NCI-H510A (cell line): ENCODE measurements at places on chromosomes 3 and 15.

GRCh38 chr3:123795471-123796251, 88.5 kb downstream of the MYLK start:
- DNase-seq, result no peak

DNA sequence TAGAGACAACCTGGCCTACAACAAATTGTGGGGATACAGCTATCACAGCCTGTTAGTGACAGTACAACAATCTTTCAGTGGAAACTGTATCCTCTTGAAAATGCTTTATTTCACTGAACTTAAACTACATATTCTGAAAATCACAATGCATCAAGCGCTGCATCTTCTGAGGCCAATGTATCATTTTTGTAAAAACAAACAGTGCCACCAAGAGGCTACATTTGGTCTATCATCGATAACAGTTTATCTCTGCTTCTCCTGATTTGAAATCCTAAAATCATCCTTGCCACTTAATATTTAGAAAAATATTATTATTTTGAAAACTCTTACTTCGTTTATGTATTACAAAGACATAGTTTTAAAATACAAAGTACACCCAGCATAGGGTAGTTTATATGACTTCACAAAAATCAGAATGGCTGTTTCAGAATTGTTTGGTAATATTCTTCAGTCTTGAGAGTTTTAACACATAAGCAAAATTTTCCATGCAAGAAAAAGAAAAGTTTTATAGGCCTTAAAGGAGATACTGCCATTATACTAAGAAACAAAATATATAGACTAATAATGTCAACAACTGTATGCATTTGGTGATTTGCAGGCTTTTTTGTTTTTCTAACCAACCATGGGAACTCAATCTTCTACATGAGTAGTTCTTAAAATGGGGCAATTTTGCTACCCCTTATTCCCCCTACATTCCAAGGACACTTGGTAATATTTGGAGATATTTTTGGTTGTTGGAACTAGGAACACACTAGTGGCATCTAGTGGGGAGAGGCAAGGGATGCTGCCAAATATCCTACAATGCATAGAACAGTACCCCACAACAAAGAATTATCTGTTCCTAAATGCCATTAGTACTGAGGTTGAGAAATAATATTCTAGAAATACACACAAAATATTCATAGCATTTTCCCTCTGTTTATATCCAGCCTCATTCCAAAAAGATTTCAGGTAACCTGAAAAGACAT, 42.3 kb downstream of the WDR72 start:
- no peak for DNase-seq

DNA sequence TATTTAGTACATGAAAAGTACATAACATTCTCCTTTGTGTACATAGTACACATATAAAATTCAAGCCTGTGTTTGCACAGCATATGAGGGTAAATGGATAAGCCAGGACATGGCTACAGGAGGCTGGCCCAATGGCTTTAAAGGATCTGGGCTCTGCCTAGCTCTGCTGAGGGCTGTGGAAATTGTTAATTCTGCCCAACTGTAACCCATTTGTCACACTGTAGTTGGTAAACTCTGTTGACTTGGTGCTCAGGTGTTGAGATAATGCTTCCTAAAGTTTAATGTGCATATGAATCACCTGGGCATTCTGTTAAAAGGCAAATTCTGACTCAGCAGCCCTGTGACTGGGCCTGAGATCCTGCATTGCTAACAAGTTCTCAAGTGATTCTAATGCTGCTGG, 196.5 kb upstream of the ZPLD1 start:
- DNase-seq, result no peak

DNA sequence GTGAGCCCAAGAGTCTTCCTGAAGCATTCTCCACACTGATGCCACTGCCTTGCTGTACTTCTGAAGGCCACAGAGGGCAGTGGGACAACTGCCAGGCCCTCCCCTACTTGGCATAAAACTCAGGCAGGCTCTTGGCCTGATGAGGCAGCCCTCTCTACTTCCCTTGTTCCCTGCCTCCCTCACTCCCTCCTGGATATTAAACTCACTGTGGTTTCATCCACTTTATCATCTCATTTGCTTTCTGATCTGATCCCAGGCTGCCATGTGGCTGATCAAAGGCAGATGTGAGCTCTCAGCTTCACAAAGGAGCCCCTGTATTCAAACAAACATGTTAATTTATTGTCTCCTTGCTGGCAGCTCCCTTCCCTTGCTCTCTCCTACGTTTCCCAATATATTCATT, 533.5 kb downstream of the IGSF11 start:
- DNase-seq, result peak; percentile 68

- no peak for DNase-seq
Observed at GRCh38 chr15:80210611-80211573, 41.1 kb downstream of the CTXND1 start.

- no peak for DNase-seq
Observed at GRCh38 chr3:56997041-56997440, 63.4 kb upstream of the SPATA12 start.

DNA sequence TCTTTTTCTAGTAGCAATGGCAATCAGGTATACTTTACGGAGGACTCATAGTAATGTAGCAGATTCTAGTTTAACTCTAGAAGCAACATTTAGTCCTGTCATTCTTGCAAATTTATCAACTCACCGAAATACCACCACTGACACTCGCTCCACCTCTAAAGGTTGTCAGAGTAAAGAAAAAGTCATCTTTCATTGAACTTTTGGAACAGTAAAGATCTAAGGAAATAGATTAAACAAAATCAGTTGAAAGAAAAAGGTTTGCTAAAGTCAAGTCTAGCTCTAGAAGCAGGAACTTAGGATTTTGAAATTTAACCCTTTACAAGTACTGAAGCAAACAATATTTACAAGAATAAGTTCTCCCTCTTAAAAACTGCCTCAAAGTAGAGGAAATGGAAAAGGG, 8.7 kb downstream of the ATP8B4 start:
- DNase-seq, result no peak

- no peak for DNase-seq
Observed at GRCh38 chr3:140505213-140505612, 172.7 kb upstream of the TRIM42 start.

GRCh38 chr3:52339612-52340011, 23.5 kb downstream of the DNAH1 start:
- peak; percentile 14 for DNase-seq

DNA sequence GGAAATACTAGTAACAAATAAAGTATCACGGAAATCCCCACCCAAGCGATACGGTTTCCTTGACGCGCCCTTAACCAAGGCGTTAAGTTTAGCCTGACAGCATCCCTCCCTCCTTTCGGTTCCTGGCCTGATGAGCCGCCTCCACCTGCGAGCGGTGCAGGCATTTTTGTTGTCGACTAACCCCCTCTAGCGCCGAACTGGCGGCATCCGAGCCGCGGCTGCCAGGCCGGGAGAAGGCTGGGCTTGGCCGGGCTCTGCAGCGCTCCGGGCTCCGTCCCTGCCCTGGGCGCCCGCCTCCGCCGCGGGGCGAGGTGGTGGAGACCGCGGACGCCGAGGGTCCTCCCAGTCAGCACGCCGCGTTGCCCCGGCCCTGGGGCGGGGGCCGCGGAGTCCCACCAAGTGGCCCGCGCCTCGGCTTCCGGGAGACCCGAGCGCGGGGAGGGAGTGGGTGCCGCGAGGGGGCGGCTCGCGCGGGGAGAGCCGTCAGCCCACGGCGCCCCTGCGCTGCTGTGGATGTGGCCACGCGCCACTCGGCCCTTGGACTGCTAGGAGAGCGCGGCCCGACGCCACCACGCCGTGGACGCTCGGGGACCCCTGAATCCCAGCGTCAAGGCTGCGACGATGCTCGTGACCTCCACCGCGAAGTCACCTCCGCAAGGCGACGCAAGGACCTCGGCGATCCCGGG, 1.1 kb upstream of the EPHA6 start:
- peak; percentile 52 for DNase-seq

- DNase-seq, result no peak
Observed at GRCh38 chr15:80870893-80871292, 91.7 kb downstream of the CEMIP start.

GRCh38 chr15:98957655-98958054, 49.9 kb downstream of the PGPEP1L start:
- no peak for DNase-seq

GRCh38 chr15:78654272-78654671, 13.3 kb upstream of the CHRNB4 start:
- DNase-seq, result no peak

GRCh38 chr15:25245801-25246622, 192.8 kb downstream of the UBE3A start:
- DNase-seq, result no peak

- no peak for DNase-seq
Observed at GRCh38 chr3:156635034-156635433, 39.4 kb upstream of the TIPARP start.

GRCh38 chr3:32220006-32220405, 18.5 kb upstream of the CMTM8 start:
- no peak for DNase-seq

- DNase-seq, result no peak
Observed at GRCh38 chr15:67819636-67820035, 5.7 kb upstream of the SKOR1 start.

GRCh38 chr15:76340803-76341365, 4.3 kb downstream of the ISL2 start:
- no peak for DNase-seq

DNA sequence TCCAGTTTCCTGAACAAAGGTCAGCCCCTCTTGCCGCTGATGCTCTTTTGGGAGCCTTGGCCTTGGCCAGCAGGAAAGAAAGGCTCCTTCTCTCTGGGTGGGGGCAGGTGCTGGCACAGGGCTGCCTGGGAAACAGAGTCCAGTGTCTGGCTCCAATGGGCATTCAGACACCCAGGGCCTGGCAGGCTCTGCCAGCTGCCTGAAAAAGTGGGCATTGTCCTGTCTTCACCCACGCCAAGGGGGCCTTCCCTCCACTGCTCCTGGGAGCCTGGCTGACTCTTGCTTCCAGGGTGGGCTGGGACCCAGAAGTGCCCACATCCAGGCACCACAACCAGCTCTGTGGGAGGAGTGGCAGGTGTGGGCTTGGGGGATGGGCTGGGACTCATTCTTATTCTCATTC, 62.7 kb downstream of the RHCG start:
- no peak for DNase-seq

DNA sequence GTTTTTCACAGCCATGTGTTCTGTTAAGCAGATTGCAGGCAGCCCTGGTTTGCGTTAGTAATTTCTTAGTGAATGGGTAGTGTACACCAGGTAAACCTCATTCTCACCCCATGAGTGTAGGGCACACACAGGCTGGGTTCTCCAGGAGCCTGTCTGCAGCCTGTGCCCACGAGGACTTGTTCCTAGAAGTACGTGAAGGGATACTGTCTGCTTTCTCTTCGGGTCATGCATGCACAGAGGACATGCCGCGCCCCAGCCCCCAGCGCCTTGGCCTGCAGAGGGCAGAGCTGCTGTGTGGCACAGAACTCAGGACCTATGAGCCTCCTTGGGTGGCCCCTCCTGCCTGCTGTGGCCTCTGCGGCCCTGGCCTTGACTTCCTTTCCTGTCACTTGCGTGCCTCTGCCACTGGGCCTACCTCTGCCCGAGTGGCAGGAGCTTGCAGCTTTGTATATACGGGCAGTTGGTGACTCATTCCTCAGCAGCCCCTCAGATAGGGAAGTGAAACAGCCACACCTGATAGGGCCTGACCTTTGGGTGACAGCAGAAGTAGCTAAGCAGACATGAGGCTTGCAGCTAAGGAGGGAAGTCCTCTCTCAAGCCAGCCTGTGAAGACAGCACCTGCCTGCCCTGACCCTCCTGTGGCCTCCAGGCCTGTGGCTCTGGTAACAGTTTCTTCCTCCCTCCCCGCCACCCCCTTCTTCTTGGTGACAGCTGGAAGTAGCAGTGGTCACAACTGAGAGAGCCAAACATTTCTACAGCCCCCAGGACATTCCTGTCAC, 19.5 kb downstream of the PPCDC start:
- DNase-seq, result no peak

GRCh38 chr15:56760186-56760585, 26.9 kb upstream of the ZNF280D start:
- no peak for DNase-seq

GRCh38 chr3:116517308-116517707, 72.0 kb upstream of the LSAMP start:
- DNase-seq, result no peak

- no peak for DNase-seq
Observed at GRCh38 chr15:81373176-81373575, 837 bp downstream of the TMC3 start.

DNA sequence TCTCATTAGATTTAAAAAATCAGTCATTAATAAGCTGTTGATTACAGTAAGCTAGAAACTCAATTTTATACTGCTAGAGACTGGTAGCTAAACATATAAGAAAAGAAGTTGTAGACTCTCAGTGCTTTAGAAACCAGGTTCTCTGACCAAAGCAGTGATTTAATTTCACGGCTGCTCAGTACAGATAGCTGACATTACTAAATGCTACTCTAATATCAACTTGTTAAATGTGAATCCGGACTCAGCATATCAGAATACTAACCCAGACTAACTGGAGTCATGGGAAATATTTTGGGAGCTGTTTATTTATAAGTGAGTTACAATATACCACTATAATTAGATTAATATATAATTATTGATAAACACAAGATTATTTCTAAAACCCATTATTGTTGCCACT, 80.4 kb downstream of the NEDD4 start:
- DNase-seq, result no peak

GRCh38 chr3:110815008-110815583, 256.5 kb upstream of the NECTIN3 start:
- DNase-seq, result no peak

GRCh38 chr3:45567730-45568172, 26.8 kb upstream of the LIMD1 start:
- DNase-seq, result no peak

DNA sequence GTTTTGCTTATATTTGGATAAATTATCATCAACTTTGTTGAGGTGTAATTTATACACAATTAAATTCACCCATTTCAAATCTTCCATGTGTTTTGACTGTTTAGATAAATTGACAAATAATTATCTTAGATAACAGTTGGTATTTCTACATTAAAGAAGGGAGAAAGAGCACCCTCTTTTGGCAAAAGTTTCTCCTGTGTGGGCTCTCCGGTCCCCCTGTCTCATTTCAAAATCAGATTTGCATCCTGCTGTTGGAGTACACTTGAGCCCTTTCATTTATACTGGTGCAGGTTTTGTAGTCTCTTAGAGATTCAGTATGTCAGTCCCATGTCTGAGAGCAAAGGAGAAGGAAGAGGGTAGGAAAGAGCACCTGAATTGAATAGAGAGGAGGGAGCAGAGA, 49.4 kb downstream of the NKIRAS1 start:
- no peak for DNase-seq

DNA sequence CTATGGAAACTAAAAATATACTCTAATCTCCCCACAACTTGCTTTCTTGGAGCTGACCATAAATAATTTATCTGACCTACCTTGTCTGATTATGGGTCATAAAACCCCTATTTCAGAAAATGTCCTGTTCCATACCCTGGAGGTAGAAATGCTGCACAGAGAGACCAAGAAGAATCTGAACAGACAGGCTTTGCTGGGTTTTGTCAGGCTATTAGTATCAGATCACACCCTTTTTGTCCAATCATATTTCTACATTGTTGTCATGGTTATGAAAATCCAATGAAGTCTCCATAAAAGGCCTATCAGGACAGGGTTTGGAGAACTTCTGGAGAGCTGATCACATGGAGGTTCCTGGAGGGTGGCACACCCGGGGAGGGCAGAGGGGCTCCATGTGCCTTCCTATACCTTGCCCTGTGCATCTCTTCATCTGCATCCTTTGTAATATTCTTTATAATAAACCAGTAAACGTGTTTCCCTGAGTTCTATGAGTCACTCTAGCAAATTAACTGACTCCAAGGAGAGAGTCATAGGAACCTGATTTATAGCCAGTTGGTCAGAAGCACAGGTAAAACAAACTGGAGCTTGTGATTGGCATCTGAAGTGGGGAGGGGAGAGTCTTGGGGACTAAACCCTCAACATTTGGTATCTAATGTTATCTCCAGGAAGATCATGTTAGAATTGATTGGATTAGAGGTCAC, 58.1 kb downstream of the NGLY1 start:
- DNase-seq, result no peak
